ENCODE measurements at places on chromosomes 3 and 15.

DNA sequence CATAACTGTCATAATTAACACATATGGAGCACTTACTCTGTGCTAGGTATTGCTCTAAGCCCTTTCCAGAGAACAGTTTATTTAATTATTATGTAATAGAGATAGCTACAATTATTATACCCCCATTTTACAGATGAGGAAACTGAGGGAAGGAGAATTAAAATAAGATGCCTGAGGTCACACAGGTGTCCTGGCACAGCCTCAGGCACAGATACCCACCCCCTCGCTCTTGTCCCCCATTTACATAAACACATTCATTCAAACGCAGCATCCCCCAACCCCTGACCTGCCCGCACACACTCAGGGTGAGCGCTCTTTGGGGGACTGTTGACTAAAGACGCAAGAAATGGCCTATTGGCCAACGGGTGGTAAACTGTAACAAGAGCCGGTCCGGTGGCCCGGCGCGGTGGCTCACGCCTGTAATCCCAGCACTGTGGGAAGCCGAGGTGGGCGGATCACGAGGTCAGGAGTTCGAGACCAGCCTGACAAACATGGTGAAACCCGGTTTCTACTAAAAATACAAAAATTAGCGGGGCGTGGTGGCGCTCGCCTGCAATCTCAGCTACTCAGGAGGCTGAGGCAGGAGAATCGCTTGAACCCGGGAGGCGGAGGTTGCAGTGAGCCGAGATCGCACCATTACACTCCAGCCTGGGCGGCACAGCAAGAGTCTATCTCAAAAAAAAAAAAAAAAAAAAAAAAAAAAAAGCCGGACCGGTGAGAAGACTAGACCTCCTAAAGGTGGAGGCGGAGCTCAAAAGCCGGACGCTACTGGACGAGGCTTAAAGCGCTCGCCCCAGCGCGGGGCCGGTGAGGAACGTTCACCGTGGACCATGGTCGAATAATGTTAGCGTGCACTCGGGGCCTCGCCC is 1.9 kb upstream of the ISL2 start:
- DNase-seq = no peak

- DNase-seq = peak; percentile 95
Measured at GRCh38 chr15:73897441-73898261, 24.3 kb downstream of the TBC1D21 start.

- DNase-seq = no peak
Measured at GRCh38 chr3:58799271-58799670, 132.7 kb upstream of the FAM3D start.

DNA sequence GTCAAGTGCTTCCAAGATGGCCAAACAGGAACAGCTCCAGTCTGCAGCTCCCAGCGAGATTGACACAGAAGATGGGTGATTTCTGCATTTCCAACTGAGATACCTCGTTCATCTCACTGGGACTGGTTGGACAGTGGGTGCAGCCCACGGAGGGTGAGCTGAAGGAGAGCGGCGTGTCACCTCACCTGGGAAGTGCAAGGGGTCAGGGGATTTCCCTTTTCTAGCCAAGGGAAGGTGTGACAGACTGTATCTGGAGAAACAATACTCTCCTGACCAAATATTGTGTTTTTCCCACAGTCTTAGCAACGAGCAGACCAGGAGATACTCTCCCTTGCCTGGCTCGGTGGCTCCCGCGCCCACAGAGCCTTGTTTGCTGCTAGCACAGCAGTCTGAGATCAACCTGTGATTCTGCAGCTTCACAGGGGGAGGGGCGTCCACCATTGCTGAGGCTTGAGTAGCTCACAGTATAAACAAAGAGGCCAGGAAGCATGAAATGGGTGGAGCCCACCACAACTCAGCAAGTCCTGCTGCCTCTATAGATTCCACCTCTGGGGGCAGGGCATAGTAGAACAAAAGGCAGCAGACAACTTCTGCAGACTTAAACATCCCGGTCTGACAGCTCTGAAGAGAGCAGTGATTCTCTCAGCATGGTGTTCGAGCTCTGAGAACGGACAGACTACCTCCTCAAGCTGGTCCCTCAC is 293.5 kb upstream of the SUCLG2 start:
- no peak for DNase-seq

GRCh38 chr3:175432376-175433025 is 573.4 kb downstream of the NAALADL2 start:
- DNase-seq = peak; percentile 3

DNA sequence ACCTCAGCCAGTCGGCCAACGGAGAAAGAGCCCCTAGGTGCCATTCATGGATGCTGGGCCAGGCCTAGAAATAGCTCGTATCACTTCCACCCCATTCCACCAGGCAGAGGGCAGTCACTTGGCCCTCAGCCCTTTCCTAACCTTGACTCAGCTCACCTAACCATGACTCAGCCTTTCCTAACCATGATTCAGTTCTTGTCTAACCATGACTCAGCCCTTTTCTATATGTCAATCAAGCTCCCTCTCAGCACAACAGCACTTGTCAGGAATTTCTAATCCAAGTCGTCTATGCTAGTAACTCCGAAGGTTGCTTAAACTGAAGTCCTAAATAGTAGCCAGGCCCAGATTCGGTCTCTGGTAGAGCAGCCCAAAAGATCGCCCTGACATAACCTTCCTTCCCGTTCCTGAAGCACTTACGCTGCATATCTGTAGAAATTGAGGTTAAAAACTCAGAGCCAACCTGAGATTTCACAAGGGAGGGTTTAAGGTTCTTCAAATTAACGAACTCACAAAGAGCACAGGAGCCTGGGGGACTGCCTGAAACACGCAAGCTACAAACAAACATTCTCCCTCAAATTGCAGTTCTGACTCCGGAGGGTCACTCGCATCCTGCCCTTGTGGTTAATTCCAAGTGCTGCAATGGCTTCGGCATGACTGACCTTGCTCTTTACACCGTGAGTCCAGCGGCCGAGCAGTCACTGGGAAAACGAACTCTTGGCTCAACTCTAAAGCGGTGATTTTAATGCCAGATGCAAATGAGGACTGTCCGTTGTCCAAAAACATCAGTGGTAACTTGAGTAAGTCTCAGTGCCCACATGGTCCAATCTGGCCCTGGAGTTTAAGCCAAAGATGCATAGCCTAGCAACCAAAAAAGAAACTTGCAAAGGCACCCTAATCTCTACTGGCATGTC is 99.9 kb downstream of the ADAMTS17 start:
- no peak for DNase-seq

- peak; percentile 14 for DNase-seq
Measured at GRCh38 chr15:48458876-48459275, 127.6 kb downstream of the DUT start.

- no peak for DNase-seq
Measured at GRCh38 chr3:170476291-170476690, 57.6 kb downstream of the CLDN11 start.

DNA sequence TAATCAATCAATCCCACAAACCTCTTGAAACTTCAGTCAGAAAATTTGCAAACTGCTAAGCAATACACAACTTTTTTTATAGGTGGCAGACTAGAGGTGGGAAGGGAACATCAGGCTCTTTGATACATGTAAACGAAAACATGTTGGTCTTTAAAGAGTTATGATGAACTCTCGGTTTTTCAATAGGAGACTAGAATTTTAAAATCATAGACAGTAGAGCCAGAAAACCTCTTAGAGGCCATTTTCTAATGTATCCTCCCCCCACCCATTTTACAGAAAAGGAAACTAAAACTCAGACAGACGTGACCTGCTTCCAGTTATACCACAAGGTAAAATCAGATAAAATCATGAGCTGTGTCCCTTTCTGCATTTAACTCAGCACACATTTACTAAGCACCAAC is 179.1 kb upstream of the LPP start:
- no peak for DNase-seq

All from AG08395 (cell line).